Activated T-cell treated with anti-CD3 and anti-CD28 coated beads, Interleukin-2, amount 50 U/mL, for 4 hours (primary cell): ENCODE measurements at places on chromosomes 13 and 19.

- DNase-seq: peak; percentile 23
Observed at GRCh38 chr19:55452749-55453346, 8.6 kb downstream of the ISOC2 start.

- DNase-seq: no peak
Observed at GRCh38 chr19:57682226-57682766, 519 bp downstream of the ZNF551 start.

DNA sequence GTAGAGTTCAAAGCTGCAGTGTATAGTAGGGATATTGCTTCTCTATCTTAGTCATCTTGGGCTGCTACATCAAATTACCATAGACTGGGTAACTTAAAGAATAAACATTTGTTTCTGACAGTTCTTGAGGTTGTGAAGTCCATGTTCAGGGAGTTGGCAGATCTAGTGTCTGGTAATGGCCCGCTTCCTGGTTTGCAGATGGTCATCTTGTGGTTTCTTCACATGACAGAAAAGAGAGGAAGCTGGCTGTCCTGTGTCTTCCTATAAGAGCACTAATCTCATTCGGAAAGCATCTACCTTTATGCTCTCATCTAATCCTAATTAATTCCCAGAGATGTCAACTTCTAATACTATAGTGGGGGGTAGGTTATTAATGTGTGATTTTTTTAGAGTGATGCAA is 6.2 kb downstream of the ZNF763 start:
- DNase-seq: no peak

GRCh38 chr13:83378908-83379307 is 503.4 kb downstream of the SLITRK1 start:
- DNase-seq: no peak

GRCh38 chr19:48218997-48219396 is 36.7 kb downstream of the CARD8 start:
- no peak for DNase-seq

DNA sequence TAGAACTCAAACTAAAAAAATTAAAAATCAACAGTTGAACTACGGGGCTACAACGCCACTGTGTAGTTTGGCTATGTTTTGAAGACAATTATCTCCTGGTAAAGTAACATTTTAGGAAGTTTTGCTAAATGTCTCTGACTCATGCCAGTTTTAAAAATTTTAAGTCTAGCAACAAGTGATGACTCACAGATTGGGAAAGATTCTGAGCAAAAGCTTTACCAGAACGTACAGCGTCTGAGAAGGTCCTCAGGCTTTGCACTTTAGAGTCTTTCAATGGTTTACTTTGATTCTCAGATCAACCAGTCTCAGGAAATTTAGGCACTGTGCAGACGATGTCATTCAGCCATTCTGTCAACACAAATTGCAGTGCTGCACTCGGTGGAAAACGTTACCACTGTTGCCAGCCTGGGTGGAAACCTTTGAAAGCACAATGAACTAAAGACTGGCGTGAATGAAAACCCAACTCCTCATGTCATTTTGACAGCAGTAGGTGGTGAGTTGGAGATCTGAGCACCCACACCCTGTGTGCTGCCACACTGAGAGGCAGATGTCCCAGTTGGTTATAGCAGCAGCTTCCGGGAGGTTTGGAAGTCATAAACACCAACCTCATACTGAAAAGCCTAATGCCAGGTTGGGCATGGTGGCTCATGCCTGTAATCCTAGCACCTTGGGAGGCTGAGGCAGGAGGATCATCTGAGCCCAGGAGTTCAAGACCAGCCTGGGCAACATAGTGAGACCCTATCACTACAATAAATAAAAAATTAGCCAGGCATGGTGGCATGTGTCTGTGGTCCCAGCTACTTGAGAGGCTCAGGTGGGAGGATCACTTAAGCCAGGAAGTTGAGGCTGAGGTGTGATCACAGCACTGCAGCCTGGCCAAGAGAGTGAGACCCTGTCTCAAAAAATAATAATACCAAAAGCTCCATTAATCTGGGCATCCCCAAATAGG is 6.3 kb upstream of the WTIP start:
- DNase-seq: no peak

- no peak for DNase-seq
Observed at GRCh38 chr13:112693831-112694497, 4.1 kb downstream of the ATP11A start.

DNA sequence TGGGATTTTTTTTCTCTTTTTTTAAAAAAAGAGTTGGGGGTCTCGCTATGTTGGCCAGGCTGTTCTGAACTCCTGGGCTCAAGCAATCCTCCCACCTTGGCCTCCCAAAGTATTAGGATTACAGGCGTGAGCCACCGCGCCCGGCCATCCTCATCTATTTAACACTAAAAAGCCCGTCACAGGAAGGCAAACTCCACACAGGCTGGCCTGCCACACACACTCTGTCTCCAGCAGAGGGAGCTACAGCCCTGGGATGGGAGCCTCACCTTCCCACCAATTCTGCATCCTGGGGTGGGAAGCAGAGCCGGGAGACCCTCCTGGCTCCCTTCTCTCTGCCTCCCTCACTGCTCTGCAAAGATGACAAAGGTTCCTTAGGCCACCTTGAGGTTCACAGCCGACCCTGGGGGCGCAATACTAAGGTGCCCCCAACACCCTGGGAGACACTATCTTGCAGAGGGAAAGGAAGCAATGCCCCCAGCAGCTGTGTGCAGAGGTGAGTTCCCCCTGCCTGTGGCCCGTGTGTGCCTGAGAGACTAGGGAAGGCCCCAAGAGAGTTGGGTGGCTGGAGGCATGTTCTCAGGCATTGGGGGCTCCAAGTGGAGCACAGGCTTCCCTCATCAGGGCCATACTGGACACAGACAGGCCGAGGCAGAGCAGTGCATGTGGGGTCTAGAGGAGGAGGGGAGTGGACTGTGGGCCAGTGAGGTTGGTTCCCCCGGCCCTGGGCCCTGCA is 27.4 kb upstream of the TIMM44 start:
- DNase-seq: no peak

GRCh38 chr13:110244976-110245375 is 62.0 kb downstream of the COL4A1 start:
- no peak for DNase-seq

- DNase-seq: no peak
Observed at GRCh38 chr19:2089727-2090053, 6.4 kb downstream of the MOB3A start.

DNA sequence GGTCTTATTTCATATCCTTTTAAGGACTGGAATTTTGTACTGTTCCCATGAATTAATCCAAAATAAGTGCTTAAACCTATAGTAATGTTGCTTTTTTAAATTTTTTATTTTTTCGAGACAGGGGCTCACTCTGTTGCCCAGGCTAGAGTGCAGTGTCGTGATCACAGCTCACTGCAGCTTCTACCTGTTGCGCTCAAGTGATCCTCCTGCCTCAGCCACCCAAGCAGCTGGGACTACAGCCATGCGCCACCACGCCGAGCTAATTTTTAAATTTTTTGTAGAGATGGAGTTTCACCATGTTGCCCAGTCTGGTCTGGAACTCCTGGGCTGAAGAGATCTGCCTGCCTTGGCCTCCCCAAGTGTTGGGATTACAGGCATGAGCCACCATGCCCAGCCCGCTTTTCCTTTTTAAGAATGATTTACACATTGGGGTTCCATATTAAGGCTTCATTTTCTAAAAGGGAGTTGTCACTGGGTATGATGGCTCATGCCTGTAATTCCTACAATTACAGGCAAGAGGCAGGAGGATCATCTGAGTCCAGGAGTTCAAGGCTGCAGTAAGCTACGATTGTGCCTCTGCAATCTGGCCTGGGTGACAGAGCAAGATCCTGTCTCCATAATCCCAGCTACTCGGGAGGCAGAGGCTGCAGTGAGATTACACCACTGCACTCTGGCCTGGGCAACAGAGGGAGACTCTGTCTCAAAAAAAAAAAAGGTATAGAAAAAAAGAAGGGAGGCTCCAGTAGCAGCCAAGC is 28.3 kb upstream of the AKT2 start:
- no peak for DNase-seq

GRCh38 chr19:485583-486236 is 10.6 kb upstream of the MADCAM1 start:
- no peak for DNase-seq

GRCh38 chr19:15671891-15672579 is 852 bp upstream of the CYP4F12 start:
- no peak for DNase-seq

GRCh38 chr13:42876887-42877545 is 95.6 kb downstream of the FAM216B start:
- DNase-seq: no peak

GRCh38 chr19:6446452-6446851 is 12.9 kb upstream of the SLC25A41 start:
- DNase-seq: no peak

GRCh38 chr19:17281391-17282304 is at the start of gene ANKLE1:
Gene ANKLE1, plus strand, starts transcription at chr19:17281901. Its CDS starts 20 bp downstream, at chr19:17281921.
- DNase-seq: no peak

DNA sequence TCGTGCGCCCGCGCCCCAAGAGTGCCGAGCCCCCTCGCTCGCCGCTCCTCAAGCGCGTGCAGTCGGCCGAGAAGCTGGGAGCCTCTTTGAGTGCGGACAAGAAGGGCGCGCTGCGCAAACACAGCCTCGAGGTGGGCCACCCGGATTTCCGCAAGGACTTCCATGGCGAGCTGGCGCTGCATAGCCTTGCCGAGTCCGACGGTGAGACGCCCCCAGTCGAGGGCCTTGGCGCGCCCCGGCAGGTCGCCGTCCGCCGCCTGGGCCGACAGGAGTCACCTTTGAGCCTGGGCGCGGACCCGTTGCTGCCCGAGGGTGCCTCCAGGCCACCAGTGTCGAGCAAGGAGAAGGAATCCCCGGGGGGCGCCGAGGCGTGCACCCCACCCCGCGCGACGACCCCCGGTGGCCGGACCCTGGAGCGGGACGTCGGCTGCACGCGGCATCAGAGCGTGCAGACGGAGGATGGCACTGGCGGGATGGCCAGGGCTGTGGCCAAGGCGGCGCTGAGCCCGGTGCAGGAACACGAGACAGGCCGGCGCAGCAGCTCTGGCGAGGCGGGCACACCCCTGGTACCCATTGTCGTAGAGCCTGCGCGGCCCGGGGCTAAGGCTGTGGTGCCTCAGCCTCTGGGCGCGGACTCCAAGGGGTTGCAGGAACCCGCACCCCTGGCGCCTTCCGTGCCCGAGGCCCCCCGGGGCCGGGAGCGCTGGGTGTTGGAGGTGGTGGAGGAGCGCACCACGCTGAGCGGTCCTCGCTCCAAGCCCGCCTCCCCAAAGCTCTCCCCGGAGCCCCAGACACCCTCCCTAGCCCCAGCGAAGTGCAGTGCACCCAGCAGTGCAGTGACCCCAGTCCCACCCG is 7.1 kb downstream of the DNASE2 start:
- DNase-seq: no peak

DNA sequence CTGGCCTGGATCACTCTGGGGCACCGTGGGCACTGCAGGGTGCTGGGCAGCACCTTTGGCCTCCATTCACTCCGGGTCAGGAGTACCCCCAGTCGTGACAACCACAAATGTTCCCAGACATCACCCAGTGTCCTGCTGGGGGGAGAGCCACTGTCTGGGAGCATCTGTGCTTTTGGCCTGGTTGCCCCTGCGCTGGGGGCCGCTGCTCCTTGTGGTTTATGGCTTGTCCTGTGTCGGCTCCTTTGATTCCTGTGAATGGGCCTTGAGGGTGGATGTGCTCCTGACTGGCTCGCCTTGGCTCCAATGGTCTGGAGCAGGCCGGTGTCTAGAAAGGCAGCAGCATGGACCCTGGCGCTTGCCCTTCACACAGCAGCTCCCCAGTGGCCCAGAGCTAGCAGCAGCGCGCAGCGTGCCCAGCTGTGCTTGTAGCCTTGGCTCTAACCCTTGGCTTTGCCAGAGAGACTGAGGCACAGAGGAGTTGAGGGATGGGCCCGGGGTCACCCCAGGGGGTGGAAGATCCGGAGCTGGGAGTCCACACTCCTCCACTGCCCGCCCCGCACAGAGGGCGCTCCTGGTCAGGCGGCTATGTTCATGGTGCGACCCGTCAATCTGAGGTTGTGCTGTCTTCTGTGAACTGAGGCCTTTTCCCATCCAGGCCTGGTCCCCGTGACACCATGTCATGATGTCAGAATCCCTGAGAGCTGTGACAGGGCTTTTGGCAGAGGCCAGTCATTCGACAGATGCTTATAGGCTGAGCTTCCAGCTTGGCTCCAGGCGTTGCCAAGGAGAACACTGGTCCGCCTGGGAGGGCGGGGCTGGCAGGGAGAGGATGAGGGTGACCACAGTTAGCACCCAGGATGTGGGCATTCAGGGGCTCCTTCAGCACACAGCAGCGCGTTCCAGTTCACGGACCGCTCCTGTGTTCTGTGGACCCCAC is 4.1 kb downstream of the DAZAP1 start:
- no peak for DNase-seq

DNA sequence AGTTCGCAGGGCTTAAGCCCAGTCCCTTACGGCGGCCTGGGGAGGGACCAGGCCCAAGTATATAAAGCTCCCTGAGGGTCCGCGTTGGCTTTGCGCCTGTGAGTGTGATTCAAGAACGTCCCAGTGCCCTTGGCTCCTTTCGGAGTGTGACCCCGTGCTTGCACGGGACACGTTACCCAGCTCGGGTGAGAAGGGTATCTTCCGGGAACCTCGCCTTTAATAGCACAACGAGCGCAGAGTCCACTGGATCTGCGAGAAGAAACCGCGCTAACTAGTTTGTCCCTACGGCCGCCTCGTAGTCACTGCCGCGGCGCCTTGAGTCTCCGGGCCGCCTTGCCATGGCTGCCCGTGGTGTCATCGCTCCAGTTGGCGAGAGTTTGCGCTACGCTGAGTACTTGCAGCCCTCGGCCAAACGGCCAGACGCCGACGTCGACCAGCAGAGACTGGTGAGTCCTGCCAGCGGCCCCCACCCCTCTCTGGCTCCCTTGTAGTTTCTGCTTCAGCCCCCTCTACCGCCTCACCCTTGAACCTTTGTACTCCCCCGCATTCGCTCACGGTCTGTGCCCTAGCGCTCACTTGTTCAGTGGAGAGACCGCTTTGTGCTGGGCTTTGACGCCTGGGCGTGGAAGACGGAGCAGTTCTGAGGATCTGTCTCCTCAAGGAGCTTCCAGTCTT is at the start of gene DNAJC15:
Gene DNAJC15, plus strand, starts transcription at position 298 of the 675 bp plus-strand sequence. Its CDS starts 41 bp downstream, at position 339.
- peak; percentile 69 for DNase-seq

DNA sequence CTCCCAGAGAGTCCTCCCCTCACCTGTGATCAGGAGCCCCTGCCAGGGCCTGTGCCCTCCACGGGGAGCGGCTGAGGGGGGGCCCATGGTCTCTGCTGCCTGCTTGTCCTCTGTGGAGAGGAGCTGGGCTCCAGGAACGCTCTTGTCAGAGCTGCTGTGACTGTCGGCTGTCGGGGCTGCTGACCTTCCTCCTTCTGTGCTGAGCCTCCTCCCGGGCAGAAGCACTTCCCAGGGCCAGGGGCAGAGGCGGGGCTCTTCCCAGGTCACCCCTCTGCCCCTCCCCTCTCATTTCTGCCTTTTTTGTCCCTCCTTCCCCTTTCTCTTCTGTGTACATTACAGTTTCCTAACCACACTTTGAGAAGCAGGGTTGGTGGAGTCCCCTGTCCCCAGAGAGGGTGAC is at the start of gene CEACAM4:
Gene CEACAM4, minus strand, starts transcription at position 198 of the 400 bp plus-strand sequence. Its CDS starts 111 bp downstream, at position 87.
- DNase-seq: no peak

- no peak for DNase-seq
Observed at GRCh38 chr19:13241231-13242104, 91.3 kb downstream of the IER2 start.

GRCh38 chr13:27826379-27827353 is 34.4 kb downstream of the GSX1 start:
- DNase-seq: peak; percentile 63

- DNase-seq: no peak
Observed at GRCh38 chr19:14418856-14419105, 360 bp downstream of the DDX39A start.
